Occipital lobe (tissue), 3 donors: ENCODE measurements at places on chromosomes 3 and 15. TPM values are rescaled to one million over a fixed set of nuclear protein-coding genes. Genes with fewer than 3 reads are reported as not detected.

GRCh38 chr3:34363881-34364280 is 565.5 kb downstream of the PDCD6IP start:
- no peak for DNase-seq

- DNase-seq = no peak
These were observed 125.9 kb downstream of the LEKR1 start for GRCh38 chr3:156952011-156952410.

The TPRG1 gene
- total RNA-seq = 0.94 TPM

DNA sequence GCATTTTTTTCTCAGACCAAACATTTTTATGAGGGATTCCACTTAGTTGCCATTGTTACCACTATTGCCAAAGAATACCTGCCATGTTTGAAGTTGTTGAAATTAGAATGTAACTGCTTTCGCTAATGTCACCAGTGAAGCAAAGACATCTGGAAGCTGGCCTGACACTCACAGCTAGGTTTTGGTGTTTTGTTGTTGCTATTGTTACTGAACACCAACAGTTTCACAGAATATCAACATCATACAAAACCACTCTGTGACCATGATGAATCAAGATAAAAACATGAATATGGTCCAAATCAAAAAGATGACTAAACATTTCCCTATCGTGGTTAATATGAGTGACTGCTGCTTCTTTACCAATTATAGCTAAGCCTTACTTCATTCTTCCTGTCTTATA is 6.9 kb upstream of the CFAP20DC start:
- no peak for DNase-seq

- no peak for DNase-seq
These were observed 96.6 kb upstream of the LRIG1 start for GRCh38 chr3:66597308-66597863.

- DNase-seq = no peak
These were observed 24.7 kb downstream of the MINDY2 start for GRCh38 chr15:58795825-58796224.

The GOLGA6B gene
- not detected for total RNA-seq

DNA sequence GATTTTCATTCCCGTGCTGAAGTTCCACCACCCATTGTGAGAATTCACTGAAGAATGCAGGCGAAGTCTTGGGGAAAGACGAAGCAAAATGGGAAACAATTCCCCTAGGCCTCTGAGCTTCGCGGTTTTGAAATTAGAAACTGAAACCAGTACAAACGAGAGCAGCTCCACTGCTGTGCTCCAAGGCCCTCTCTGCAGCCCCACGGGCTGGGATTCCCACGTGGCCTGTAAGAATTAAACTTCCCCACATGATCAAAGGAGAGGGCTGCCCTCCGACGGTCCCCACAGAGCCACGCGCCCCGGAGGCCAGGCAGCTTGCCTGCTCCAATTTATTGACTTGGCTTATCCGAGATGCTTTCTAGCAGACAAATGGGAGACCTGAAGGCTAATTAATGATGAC is 144.0 kb downstream of the GREM1 start:
- no peak for DNase-seq

DNA sequence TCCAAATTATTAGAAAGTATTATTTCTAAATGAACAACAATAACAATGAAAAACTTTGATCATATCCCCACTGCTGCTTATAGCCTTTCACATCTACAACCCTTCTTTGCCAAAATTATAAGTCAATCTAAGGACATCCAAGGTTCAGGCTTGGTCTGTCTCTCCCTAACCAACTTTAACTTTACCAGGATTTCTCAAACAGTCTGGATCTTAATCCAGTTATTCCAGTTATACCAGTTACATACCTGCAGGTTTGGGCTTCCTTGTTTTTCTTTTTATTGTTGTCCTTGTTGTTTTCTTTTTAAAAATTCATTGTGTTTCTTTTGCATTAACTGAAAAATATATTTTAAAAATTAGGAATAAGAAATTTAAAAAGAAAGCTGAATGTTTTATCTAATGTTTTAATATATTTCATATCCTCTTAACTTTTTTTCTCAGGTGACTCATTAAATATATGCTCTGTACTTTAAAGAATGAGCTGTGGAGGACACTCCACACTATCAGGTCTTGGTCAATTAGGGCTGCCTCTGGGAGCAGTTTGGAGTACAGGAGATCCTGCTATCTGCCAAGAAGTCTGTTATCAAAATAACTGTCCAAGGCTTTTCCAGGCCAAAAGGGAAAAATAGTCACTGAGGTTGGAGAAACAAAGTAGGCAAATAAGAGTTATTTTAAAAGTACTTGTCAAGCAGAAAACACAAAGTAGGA is 421.4 kb downstream of the EPHA6 start:
- no peak for DNase-seq

GRCh38 chr15:73857193-73857920 is 16.0 kb upstream of the TBC1D21 start:
- no peak for DNase-seq

- DNase-seq = no peak
These were observed 12.4 kb downstream of the GP5 start for GRCh38 chr3:194386648-194387047.

GRCh38 chr15:76993114-76993725 is 1.7 kb upstream of the PSTPIP1 start:
- no peak for DNase-seq

GRCh38 chr3:72160351-72160750 is 375.4 kb upstream of the PROK2 start:
- no peak for DNase-seq

DNA sequence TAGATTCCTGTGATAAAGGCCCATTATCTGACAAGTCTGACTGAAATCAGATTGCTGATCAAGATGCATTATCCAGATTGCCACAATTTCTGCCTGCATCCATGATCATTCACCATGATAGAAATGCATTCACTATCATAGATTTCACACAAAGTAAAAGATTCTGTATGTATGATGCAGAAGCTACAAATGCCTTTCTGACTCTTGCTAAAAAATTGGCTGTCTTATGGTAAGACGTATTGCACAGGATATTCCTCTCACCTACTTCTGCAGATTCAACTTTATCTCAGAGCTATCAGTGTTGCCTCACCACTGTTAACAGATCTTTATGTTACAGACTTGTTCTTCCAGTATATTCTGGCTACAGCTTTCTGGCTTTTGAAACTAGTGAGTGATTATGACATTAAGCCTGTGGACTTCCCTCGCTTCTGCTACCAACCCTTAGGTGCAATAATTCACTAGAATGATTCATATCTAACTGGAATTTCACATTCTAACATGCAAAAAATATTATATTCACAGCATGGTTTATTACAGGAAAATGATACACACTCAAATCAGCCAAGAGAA is 955.3 kb downstream of the EPHA3 start:
- no peak for DNase-seq

The PRSS50 gene
- 0.31 TPM for total RNA-seq

The SLC12A8 gene
- total RNA-seq = 2.7 TPM

GRCh38 chr3:129560269-129560787 is 17.4 kb downstream of the H1-8 start:
- DNase-seq = no peak

- no peak for DNase-seq
These were observed 69.7 kb downstream of the KLHL25 start for GRCh38 chr15:85725019-85725418.

DNA sequence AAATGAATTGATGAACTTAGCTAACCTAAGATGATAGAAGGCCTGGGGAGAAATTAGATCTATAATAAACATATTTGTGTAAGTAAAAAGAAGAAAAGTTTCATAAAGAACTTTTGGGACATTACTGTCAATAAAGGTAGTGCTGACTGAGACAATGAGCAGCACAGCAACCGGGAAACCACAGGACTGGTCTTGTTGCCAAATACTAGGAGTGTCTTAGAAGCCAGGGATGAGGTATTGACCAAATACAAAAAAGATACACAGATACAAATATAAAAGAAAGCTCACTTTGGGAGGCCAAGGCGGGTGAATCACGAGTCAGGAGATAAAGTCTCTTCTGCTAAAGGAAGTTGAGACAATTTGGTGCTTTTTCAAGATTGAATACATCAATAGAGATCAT is 362.4 kb upstream of the ZNF385D start:
- no peak for DNase-seq

The AGBL1 gene
- 0.47 TPM for total RNA-seq

DNA sequence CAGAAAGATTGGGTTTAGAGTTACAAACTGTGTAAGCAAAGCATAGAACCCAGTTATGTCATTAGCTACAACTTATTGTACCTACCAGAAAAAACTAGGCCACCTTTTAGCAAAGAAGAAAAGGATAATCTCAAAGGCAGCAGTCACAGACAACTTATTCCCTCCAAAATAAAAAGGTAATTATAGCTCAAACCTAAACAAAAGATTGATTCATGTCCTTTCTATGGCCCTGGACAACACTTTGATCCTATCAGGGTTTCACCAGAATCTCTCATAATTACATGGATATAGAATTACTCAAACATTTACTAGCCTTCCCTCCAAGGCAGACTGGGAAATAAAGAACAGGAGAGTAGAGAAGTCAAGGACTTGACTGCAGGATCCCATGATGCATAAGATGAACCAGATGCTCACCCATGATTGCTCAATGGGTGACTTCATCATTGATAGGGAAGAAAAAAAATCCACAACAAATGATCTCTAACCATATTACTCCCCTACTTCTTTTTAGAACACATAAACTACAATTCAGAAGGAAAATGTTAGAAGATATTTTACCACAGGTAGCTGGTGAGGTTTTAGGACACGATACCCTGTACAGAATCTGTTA is 17.4 kb downstream of the DET1 start:
- no peak for DNase-seq

DNA sequence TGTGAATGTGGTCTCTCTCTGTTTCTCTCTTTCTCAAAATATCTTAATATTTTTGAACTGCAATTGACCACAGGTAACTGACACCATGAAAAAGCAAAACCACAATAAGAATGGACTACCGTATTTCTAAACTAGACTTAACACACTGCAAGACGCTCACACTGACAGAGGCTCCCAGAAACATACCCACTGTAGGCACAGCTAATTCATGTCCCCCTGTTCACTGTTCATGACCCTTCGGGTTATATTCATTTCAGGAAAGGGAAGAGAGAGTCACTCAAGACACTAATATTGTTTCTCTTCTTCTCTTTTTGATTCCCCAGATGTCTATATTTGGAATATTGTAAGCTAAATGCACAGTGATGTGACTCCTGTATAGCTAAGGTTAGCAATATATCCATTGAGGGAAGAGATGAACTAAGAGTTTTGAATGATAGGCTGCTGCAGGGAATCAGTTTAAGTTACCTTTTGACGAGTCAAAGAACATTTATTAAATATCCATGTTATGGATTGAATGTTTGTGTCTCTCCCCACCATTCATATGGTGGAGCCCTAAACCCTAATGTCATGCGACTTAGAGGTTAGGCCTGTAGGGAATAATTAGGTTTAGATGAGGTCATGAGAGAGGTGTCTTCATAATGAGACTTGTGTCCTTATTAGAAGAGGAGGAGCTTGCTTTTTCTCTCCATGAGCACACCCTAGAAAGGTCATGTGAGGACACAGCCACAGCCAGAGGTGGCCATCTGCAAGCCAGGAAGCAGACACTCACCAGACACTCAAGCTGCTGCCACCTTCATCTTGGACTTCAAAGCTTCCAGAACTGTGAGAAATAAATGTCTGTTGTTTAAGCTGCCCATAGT is 216.6 kb upstream of the GRM7 start:
- DNase-seq = no peak

DNA sequence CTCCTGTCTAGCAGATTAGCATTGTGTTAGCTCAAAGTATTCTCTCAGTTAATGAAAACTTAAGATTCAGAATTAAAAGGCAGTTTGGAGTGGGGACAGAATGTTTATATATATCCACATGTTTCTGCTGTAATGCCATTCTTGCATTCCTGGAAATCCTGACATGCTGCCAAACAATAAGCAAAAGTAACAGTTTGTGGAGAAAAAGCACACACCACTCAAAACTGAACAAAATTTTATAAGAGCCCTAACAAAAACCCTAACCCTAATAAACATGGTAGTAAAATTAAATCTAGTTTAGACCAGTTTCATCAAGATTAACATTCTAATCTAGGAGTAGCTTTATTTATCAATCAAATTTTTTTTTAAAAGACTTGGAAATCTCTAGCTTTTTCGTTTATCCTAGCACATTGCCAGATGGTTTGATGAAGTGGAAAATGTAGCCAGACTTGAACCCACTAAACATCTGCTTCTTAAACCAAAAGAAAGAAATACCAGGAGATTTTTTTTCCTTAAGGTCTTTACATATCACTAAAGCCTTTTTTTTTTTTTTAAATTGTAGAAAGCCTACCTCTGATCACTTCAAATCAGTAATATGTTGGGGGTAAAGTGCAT is 3.7 kb downstream of the TCAIM start:
- no peak for DNase-seq

DNA sequence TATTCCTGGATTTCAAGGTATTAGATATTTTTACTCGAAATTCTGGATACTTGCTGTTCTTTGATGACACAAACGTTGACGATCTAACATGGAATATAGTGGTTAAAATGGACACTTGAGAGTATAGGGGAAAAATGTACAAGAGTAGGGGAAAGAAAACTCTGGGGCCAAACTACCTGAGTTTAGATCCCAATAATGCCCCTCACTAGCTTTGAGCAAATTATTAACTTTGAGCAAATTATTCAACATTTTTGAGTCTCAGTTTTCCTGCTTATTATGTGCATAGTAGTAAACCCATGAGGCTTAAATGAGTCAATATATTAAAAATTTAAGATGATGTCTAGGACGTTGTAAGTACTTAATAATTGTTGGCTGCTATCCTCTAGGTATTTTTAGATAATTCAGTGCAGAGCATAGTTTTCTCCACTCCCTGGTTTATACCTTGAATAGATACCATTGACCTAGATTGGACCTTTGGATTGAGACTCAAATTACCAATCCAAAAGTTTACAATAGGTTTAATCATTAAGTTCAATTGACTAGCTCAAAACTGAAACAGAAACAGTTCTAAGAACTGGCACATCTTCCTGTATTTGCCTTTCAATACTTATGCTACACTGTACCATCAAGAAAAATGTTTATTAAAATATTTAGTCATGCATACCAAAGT is 4.5 kb downstream of the ADGRG7 start:
- DNase-seq = no peak

The NME9 gene
- 2.3 TPM for total RNA-seq

GRCh38 chr3:106365061-106365691 is 496.4 kb upstream of the CBLB start:
- DNase-seq = no peak

The ALPK3 gene
- total RNA-seq = 1.6 TPM

The VIPR1 gene
- 0.16 TPM for total RNA-seq

DNA sequence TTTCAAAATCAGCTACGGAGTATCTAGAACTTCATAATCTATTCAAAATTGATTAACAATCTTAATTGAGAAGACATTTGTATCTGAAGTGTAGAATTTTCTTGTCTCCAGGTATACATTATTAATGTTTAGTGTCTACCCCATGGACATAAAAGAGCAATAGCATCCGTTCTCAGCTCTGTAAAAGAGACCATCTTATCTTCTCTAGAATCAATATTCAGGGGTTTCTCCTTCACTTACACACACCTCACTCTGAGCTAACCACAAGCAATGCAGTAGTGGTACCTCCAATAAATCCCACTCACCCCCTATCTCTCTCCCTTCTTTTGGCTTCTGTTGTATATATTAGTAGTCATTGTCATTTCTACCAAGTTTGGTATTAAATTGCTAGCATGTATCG is 16.2 kb downstream of the MBNL1 start:
- DNase-seq = no peak
